ENCODE measurements at places on chromosomes 1 and 21.
A peak's percentile ranks its signal among the peaks of the same experiment; 100 is the strongest.

DNA sequence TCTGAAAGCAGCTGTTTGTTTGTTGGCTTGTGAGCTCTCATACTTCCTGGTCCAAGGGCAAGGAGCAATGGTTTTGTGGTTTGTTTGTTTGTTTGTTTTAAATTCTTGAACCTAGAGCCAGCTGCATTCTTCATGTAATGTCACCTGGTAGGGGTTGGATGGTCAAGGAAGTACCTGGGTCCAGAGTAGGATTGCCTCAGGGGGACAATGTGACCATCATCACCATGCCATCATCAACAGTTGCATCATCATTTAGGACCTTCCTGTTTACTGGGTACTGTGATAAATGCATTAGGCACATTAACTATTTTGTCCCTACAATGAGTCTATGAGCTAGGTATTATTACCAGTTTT lies 14.7 kb upstream of the MYOG start:
- DNase-seq, result no peak

GRCh38 chr21:27564684-27565301 lies 597.9 kb upstream of the ADAMTS5 start:
- no peak for DNase-seq

- DNase-seq, result peak; percentile 77
Measured at GRCh38 chr1:39081271-39082009, 55.3 kb downstream of the NDUFS5 start.

DNA sequence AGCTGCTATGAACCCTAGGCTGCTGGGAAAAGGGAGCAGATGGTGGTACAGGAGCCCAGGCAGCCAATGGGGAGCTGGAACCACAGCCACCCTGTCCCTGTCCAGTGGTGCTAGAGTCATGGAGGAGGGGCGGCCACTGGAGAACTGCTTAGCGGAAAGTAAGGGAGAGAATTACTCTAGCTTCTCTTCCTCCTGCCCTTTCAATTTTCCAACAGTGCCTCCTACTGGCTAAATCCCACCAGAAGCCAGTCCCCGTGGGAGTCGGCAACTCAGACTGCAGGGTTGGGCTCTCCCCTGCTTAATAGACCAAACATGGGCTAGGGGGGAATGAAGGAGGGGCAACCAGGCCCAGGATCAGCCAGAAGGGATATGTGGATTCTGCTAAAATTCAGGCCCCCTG lies 154.5 kb downstream of the ACTL8 start:
- DNase-seq, result no peak

DNA sequence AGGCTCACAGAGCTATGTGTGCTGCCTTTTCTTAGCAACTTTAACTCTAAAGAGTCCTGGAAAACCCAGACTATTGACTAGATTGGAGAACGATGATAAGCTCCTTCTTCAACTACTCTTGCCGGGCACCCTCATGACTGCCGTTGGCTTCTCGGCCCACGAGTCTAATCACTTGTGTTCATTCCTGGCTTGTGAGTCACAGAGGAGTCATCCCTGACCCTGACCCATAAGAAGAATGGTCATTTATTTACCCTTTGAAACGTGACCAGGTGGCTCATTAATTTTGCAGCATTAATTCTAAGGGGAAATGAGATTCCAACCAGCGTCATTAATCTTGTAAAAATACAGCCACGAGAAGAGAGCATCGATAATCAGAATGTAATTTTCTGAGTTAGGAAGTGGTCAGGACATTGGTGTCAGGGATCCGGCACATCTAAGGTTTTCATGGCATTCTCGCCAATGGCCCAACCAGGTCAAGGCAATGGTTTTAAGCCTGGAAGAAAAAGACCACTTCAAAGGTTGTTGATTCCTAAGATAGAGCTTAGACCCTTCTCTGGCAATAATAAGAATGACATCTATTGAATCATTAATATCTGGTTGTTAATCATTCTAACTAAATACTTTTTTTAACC lies 183.6 kb upstream of the RUNX1 start:
- DNase-seq, result no peak

- DNase-seq, result no peak
Measured at GRCh38 chr1:9629445-9630201, 21.9 kb upstream of the PIK3CD start.

DNA sequence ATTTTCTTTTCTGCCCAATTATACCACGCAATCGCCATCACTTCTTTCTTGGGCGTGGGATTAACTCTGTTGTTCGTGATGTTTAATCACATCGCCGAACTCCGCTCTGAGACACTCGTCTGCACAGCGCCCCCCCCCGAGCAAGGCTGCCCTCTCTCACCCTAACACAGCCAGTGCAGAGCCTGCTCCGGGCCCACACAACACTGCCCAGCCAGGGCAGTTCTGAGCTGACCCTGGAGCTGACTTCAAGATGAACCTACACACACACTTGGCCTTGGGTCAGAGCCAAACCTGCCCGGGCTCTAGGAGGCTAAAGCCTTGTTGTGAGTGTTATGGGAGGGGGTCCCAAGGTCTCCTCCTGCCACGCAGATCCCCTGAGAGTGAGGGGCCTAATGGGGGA lies 64.6 kb upstream of the LRP8 start:
- DNase-seq, result no peak

DNA sequence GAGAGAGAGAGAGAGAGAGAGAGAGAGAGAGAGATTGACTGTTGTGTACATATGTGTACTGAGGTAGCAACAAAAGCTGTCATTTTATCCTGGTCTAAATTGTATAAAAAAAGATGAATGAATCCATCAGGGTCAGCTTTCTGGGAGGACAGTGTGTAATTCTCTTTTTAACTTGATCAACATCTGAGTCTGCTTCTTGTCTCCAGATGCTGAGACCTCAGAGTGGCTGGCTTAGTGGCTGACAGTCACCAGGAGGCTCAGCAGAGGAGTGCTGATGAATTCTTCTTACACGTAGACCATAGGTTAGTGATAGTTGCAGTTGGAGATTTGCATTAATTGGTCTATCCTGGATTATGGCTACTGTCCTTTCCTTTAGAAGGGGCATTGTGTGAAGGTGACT lies 28.5 kb upstream of the PLXNA2 start:
- no peak for DNase-seq

DNA sequence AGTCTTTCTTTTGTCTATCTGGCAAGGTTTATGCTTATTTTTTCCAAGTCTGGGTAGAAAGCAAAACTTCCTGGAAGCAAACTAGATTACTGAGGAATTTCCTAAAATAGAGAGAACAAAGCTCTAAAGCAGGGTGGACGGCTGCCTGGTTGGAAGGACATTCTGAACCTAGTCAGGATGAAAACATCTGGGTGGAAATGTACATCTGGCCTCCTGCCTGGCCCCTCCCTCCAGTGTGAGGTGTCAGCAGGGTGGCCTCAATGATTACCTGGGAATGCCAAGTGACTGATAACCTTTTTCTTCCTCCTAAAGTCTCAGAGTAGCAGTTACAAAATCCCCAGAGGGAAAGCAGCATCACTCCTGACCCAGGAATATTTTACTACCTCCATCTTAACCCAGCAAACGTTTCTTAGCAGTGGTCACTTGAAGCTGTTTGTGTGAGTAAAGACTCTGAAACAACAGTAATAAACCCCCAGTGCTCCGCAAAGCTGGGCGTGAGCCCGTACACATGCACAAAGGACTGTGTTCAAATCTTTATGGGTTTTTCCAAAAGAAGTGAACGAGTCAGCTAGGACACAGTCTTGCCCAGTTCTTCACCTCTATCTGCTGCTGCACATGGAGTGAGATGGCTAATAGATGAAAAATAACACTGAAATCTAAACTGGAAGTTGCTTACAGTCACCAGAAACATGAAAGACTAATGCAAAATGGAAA lies 18.9 kb downstream of the ANGPTL7 start:
- no peak for DNase-seq

DNA sequence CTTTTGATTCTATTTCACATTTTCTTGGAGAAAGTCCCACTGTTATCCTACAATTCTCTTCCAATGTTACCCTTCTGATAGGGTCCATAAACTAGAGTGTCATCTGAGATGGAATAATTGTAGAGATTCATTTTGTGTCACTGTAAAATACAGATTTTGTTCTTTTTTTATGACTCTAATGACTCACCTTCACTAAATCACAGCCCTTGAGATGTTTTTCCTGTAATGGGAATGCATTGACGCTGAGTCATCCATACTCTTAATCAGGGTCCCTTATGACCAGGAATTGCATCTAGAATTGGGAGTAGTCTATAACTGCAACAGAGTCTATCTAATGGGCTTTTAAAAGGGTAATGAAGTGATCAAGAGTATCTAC lies 315.5 kb downstream of the TGFB2 start:
- DNase-seq, result no peak

- no peak for DNase-seq
Measured at GRCh38 chr1:14681182-14681581, 82.7 kb downstream of the KAZN start.

GRCh38 chr1:23657659-23658275 lies 33.8 kb upstream of the RPL11 start:
- DNase-seq, result no peak

GRCh38 chr1:66267201-66267940 lies 266.6 kb upstream of the SGIP1 start:
- no peak for DNase-seq

DNA sequence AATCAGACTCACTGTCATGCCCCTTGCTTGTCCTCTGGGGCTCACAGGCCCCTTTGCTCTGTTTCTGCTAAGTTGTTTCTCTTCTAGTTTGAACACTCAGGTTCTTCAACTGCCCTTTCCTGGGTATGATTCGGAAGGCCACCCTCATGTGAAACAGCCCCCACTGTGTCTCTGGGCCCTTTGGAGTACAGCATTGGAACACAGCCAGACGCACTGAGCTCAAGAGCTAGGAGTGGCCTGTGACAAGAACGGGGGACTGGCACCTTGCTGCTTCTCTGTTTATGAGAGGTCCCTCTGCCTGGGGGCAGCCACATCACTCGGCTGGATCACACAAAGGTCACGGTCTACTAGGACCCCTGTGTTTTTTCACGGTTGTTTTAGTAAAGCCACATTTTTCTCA lies 114.4 kb upstream of the ZC3H12A start:
- no peak for DNase-seq

GRCh38 chr1:16235944-16236510 lies 956 bp downstream of the CPLANE2 start:
- DNase-seq, result no peak

GRCh38 chr1:118992868-118993699 lies 4.9 kb upstream of the TBX15 start:
- peak; percentile 46 for DNase-seq

- DNase-seq, result no peak
Measured at GRCh38 chr21:36245649-36246048, 74.3 kb upstream of the MORC3 start.

DNA sequence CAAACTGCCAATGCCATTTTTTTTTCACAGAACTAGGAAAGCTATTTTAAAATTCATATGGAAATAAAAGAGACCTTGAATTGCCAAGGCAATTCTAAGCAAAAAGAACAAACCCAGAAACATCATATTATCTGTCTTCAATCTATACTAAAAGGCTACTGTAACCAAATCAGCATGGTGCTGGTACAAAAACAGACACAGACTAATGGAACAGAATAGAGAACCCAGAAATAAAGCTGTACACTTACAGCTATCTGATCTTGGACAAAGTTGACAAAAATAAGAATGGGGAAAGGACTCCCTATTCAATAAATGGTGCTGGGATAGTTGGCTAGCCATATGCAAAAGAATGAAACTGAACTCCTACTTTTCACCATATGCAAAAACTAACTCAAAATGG lies 50.5 kb downstream of the RGS4 start:
- DNase-seq, result no peak

GRCh38 chr1:169904834-169905233 lies 11.1 kb upstream of the SCYL3 start:
- DNase-seq, result no peak
